ENCODE measurements at places on chromosomes 4 and X. TPM values are rescaled to one million over a fixed set of nuclear protein-coding genes. Genes with fewer than 3 reads are reported as not detected.

Gene AP1S2
- 10.9 TPM for total RNA-seq

Gene SPANXB1
- not detected for total RNA-seq

Gene CORIN
- not detected for total RNA-seq

Gene PLAC1
- not detected for total RNA-seq

Gene P2RY10
- 81.2 TPM for total RNA-seq

Gene SSX2
- total RNA-seq, result not detected

Gene VSIG1
- total RNA-seq, result 11.9 TPM

Gene FAM199X
- 17.0 TPM for total RNA-seq

Gene UGT2B10
- total RNA-seq, result not detected

Gene FABP2
- not detected for total RNA-seq

Gene ARSD
- 0.84 TPM for total RNA-seq

Gene NHS
- total RNA-seq, result 0.03 TPM

Gene TRAM1L1
- not detected for total RNA-seq

Gene PNMA3
- 2.4 TPM for total RNA-seq

Gene TMPRSS11A
- total RNA-seq, result not detected

Gene NPNT
- not detected for total RNA-seq

Gene HSD17B13
- 0.22 TPM for total RNA-seq

Gene ITGB1BP2
- total RNA-seq, result 2.2 TPM

Gene BRS3
- total RNA-seq, result not detected

Gene HSFX3
- not detected for total RNA-seq

Gene DDX53
- total RNA-seq, result not detected

Gene HMGN5
- 0.92 TPM for total RNA-seq

Gene RAB40A
- total RNA-seq, result not detected

Gene SPANXN1
- not detected for total RNA-seq

Gene MAGEA4
- total RNA-seq, result not detected

Gene VCX
- total RNA-seq, result not detected

Gene NSDHL
- total RNA-seq, result 3.3 TPM
